ENCODE measurements at places on chromosomes 1 and 21.
A peak's percentile ranks its signal among the peaks of the same experiment; 100 is the strongest.

DNA sequence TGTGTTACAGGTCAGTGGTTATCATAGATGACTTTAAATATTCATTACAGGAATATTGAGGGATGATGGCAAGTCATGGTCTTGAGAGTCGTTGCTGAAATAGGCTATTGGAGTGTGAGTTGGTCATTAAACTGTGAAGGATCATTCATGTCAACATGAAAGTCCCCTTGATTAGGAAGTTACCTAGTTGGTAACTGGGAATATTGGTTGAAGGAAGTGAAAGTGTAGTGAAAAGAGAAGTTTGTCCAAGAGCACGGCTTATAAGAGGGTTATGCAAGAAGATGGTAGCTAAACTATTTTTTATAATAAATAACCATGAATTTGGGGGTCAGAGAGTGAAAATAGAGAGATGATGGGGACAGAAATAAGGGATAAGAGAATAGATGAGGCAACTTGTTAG, 16.9 kb downstream of the CRB1 start:
- no peak for DNase-seq

GRCh38 chr1:161484613-161485012, 20.6 kb upstream of the FCGR2A start:
- peak; percentile 26 for DNase-seq

GRCh38 chr21:36913247-36914169, 53.0 kb downstream of the HLCS start:
- no peak for DNase-seq

DNA sequence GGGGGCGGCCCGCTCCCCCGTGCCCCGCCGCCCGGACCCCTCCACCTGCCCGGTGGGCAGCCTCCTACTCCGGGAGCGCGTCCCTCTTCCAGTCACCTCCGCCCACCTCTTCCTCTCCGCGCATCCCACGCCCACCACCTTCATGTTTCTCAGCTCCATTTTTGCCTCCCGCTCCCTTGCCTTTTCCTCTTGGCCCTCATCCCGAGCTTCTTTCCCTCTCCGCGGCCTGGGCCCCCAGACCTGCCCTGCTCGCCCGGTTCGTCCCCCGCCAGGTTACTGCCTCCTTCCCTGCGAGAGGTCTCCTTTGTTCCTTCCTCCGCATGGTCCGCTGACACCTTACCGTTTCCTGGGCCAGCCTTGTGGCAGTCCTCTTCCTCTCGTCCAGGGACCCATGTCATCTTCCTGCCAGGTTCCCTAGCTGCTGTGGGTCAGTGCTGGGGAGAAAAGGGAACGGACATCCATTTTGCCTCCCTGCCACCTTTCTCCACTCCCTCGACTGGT, 563 bp downstream of the QSOX1 start:
- DNase-seq, result peak; percentile 59

DNA sequence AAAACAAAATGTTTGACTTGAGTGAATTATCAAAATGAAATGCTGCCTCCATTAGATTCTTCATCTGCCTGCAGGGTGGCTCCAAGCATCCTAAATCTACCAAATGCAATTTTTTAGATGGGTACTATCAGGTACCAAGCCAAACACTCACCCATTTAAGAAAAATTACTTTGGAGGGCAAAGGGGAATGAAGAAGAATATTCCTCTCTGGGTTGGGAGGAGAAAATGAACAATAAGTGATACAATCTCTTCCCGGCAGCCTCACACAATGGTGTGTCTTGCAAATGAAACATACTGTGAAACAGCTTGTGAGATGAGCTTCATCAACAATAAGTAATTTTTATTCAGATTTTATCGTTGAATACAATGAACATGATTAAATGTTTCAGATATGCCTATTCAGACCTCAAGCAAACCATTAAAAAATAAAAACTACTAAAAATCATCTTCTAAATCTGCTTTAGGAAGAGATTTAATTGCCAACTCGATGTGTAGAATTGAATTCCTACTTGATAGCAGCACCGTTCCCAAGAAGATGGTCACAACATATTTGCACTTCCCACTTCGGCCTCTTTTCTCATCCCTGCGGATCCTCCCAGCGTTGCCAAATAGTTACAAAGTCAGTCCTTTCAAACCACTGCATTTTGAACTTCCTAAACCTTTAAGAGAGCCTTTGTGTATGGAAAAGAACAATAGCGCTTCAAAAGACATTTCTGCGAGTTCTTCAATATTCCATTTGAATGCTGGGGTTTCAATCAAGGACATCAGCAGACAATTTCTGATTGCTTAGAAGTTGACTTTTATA, 2.7 kb downstream of the DAB1 start:
- DNase-seq, result peak; percentile 3

DNA sequence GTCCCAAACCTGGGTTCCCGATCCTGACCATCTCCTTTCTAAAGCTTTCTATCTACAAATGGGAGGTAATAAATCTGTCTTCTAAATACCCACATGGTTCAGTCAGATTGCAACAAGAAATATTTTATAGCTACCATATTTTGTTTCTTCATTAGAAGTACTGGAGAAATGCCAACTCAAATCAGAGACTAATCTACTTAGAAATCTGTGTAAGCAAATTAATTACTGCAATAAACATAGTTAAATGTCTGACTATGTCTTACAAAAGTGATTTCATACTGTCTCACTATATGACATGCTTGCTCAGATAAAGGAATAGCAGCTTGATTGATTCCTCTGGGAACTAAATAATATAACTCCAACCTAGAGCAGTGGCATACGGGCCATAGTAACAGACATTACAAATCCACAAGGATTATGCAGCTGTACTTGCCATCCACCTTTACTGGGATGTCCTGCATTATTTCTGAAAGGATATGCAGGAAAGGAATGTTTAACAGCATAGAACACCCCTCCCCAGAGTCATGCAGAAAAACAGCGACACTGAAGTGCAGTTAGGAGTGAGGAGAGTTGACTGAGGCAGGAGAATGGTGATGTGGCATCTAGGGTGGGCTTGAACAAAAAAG, 80.3 kb downstream of the PCNX2 start:
- DNase-seq, result no peak

All from GM23248 (cell line).